Neural crest cell (in vitro differentiated cells): ENCODE measurements at places on chromosomes 3 and 15. TPM values are rescaled to one million over a fixed set of nuclear protein-coding genes. Genes with fewer than 3 reads are reported as not detected.
A peak's percentile ranks its signal among the peaks of the same experiment; 100 is the strongest.

- no peaks in the 10 kb centered on the region for H3K4me1 ChIP-seq
- peak overlapping the region; percentile 59 for H3K27ac ChIP-seq
- H3K27me3 ChIP-seq = no peaks in the 10 kb centered on the region
- H3K36me3 ChIP-seq = no peaks in the 10 kb centered on the region
- no peak overlapping the region for H3K4me3 ChIP-seq
These were observed 91.3 kb downstream of the PLXNA1 start for GRCh38 chr3:127073941-127074820.

DNA sequence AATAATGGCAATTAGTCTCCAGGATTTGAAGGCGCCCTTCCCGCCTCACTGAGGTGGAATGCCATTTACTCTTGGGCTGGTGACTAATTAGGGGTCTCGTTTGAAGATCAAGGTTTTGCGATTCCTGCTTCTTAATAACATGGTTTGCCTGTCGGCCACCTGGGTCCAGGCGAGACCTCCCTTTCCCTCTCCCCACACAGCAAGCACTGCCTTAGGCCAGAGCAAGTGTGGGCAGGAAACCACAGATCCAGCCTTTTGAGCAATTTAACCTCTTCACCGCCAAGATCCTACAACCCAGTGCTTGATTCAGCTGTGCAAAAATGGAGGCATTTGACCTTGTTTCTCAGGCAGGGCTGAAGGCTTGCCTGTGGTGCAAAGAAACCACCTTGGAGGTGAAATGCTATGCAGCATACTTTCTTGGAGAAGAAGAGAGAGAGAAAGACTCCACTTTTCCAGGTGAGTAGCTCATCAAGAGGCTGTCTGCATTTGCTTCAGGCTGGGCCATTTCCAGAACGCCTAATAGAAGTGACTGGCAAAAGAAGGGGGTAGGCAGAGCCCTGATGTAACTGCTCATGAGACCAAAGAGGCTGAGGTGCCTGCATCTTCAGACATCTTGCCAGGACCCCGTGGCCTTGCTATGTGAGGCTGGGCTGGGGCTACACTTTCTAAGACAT lies 34.1 kb upstream of the WNT5A start:
- no peak overlapping the region for H3K4me3 ChIP-seq
- no peak for DNase-seq
- H3K4me1 ChIP-seq = peaks cover 32% of the 10 kb centered on the region

- no peak overlapping the region for H3K4me3 ChIP-seq
- no peaks in the 10 kb centered on the region for H3K36me3 ChIP-seq
- DNase-seq = no peak
These were observed 4.0 kb downstream of the CYP8B1 start for GRCh38 chr3:42871592-42872196.

GRCh38 chr3:182980204-182981037 lies at the start of gene DCUN1D1:
Gene DCUN1D1 (minus strand): TSS chr3:182980538. CDS start chr3:182980489, 49 bp downstream.
- H3K27ac ChIP-seq = peak within 1 kb of the TSS; percentile 41
- peaks cover 27% of the 10 kb centered on the region for H3K4me1 ChIP-seq
- H3K36me3 ChIP-seq = peaks cover 3% of the 10 kb centered on the region
- H3K27me3 ChIP-seq = no peaks in the 10 kb centered on the region
- DNase-seq = peak; percentile 90
- H3K4me3 ChIP-seq = peak within 1 kb of the TSS; percentile 94

DNA sequence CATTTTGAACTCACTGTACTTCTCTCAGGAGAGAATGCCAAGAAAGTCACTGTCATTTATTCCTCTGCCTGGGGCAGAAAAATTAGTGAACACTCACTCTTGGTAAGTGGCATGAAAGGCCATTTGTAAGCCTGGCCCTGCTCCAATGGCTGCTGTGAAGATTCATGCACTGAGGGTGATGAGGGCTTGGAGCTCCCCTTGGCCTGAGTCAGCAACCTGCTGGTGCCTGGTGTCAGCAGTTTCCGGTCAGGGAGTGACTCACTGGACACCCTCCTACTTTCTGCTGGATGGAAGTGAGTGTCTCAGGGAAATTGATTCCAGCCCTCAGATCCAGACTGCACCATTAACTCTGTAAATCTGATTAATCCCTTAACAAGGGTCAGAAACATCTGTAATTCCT lies 37.6 kb downstream of the TRA2B start:
- no peak for DNase-seq
- no peaks in the 10 kb centered on the region for H3K27me3 ChIP-seq

GRCh38 chr3:128262457-128262856 lies 109.2 kb downstream of the EEFSEC start:
- no peak for DNase-seq
- peaks cover 10% of the 10 kb centered on the region for H3K4me1 ChIP-seq
- H3K4me3 ChIP-seq = no peak overlapping the region
- H3K27ac ChIP-seq = peak overlapping the region; percentile 43
- H3K27me3 ChIP-seq = no peaks in the 10 kb centered on the region
- H3K36me3 ChIP-seq = peaks cover 22% of the 10 kb centered on the region

- no peak overlapping the region for H3K27ac ChIP-seq
- DNase-seq = no peak
- H3K36me3 ChIP-seq = no peaks in the 10 kb centered on the region
- H3K27me3 ChIP-seq = no peaks in the 10 kb centered on the region
- H3K4me3 ChIP-seq = no peak overlapping the region
- H3K4me1 ChIP-seq = no peaks in the 10 kb centered on the region
These were observed 166.2 kb upstream of the VEPH1 start for GRCh38 chr3:157669416-157669815.

DNA sequence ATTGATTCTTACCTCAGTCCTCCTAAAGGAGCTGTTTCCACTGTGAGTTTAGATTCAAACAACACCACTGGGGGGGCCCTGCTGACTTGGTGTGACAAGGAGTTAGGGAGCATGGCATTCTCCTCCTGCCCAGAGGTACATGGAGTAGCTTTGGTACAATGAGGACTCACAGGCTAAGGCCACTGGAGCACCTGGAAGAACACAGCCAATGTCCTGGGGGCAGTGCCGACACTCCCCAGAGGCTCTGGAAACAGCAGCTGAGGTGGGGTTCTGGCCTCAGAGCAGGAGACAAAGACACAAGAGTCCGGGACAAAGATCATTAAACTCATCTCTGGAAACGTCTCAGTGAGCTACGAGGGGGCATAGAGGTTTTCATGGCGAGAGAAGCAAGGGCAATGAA lies 69.7 kb upstream of the POMGNT2 start:
- DNase-seq = no peak
- H3K27me3 ChIP-seq = no peaks in the 10 kb centered on the region
- no peak overlapping the region for H3K27ac ChIP-seq

GRCh38 chr3:57048052-57048671 lies 12.3 kb upstream of the SPATA12 start:
- no peak for DNase-seq
- H3K4me3 ChIP-seq = no peak overlapping the region
- no peaks in the 10 kb centered on the region for H3K27me3 ChIP-seq
- peak overlapping the region; percentile 64 for H3K27ac ChIP-seq
- H3K4me1 ChIP-seq = no peaks in the 10 kb centered on the region
- H3K36me3 ChIP-seq = no peaks in the 10 kb centered on the region

GRCh38 chr3:144864646-144865045 lies 893.0 kb downstream of the DIPK2A start:
- DNase-seq = no peak
- no peak overlapping the region for H3K27ac ChIP-seq
- H3K4me3 ChIP-seq = no peak overlapping the region
- H3K27me3 ChIP-seq = no peaks in the 10 kb centered on the region
- H3K4me1 ChIP-seq = no peaks in the 10 kb centered on the region

DNA sequence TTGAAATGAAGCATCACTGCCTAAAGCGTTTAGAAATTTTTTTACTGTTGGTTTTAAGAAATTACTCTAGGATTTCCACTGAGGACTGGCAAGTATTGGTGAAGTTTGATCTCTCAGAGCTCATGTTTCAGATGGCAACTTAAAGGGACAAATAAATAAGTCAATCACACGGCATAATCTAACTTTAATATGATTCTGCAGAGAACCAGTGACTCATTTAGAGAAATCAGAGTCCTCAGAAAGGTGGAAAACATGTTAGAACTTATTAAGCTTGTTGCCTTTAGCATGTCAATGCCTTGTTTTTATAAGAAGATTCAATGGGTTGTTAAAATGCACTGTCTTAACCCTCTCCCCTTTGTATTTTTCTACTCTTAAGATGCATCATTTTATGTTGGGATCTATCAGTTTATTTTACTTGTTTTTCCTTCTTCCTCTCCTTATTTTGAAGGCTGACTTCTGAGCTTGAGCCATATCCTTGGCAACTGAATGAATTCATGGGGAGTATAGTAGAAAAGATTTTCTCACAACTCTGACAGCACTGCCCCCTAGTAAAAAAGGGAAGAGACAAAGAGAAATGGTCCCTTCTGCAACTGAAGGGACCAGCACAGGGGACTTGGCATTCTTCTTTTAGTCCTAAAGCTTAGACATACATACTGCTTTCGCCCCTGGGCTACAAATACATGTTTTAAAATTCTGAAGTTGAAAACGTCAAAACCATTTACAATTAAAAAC lies 431.2 kb downstream of the LPP start:
- H3K4me1 ChIP-seq = peaks cover 15% of the 10 kb centered on the region
- DNase-seq = no peak
- no peaks in the 10 kb centered on the region for H3K36me3 ChIP-seq
- H3K27me3 ChIP-seq = no peaks in the 10 kb centered on the region

DNA sequence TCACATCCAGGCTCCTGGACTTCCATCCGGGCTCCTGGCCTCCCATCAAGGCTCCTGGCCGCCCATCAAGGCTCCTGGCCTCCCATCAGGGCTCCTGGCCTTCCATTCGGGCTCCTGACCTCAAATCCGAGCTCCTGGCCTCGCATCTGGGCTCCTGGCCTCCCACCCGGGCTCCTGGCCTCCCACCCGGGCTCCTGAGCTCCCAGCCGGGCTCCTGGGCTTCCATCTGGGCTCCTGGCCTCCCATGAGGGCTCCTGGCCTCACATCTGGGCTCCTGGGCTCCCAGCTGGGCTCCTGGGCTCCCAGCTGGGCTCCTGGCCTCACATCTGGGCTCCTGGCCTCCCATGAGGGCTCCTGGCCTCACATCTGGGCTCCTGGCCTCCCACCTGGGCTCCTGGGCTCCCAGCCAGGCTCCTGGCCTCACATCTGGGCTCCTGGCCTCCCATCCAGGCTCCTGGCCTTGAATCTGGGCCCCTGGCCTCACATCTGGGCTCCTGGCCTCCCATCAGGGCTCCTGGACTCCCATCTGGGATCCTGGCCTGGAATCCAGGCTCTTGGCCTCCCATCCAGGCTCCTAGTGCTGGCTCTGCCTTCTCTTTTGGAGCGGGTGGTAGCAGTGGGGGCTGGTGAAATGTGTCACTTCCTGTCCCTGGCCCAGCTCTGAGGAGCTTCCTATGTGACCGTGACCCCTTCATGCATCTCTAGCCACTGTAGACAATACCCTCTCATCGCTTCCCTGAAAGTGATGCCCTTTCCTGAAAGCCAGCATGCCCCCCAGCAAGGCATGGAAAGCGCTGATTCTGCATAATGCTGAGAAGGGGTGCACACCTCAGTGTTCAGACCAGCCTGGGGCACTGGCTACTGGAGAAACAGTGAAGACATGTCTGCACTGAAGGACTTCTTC lies 62.7 kb upstream of the BLM start:
- H3K27me3 ChIP-seq = no peaks in the 10 kb centered on the region
- H3K4me1 ChIP-seq = peaks cover 5% of the 10 kb centered on the region
- peak overlapping the region; percentile 71 for H3K27ac ChIP-seq
- DNase-seq = no peak
- H3K4me3 ChIP-seq = no peak overlapping the region
- no peaks in the 10 kb centered on the region for H3K36me3 ChIP-seq

- H3K36me3 ChIP-seq = no peaks in the 10 kb centered on the region
- DNase-seq = no peak
- H3K27ac ChIP-seq = no peak overlapping the region
- no peaks in the 10 kb centered on the region for H3K27me3 ChIP-seq
- H3K4me3 ChIP-seq = no peak overlapping the region
These were observed 63.7 kb downstream of the MAGI1 start for GRCh38 chr3:65975032-65975431.

The LYZL4 gene
- total RNA-seq = not detected in 2 replicates

The MYRIP gene
- 0.48 and 0.54 TPM in 2 replicates for total RNA-seq

The ECE2 gene
- not detected in 2 replicates for total RNA-seq

The TPRG1 gene
- total RNA-seq = 0.61 and 0.91 TPM in 2 replicates

The SEMA7A gene
- total RNA-seq = 12.3 and 14.4 TPM in 2 replicates

The ROPN1 gene
- total RNA-seq = not detected in 2 replicates
